Mucosa of descending colon (tissue), 3 donors: ENCODE measurements at places on chromosomes 5 and 9.

DNA sequence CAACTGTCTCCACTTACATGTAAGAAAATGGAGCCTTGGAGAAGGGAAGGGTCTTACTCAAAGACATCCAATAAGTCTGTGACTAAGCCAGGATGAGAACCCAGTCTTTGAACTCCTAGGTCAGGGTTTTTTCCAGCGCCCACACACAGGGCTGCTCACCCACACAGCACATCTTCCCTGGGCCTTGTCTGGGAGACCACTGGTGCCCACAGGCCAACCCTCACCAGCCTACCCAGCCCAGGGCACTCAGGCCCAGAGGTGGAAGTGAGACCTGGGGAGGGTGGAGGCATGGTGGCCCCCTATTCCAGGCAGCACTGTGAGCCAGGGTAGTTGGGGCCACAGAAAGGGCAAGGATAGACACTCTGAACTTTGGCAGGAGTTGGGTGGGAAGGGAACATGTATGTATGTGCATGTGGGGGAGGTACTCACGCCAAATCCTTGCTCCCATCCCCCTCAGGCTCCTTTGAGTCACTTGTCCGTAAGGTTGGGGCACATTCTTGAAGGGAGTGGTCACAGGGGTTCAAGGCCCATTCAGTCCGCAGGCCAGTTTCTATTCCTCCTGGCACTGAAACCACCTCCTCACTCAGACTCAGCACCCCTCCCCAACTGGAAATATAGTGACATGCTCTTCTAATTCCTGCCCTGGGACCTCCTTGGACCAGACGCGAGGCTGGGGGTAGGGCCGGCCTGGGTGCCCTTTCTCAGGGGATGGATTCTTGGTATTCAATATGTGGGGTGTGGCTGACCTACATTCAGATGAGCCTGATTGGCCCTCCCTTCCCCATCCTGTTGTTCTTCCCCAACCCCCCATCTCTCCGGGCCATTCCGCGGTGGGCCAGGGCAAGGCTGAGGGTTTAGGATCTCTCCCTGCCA, 2.9 kb upstream of the SLC4A9 start:
- DNase-seq: no peak

DNA sequence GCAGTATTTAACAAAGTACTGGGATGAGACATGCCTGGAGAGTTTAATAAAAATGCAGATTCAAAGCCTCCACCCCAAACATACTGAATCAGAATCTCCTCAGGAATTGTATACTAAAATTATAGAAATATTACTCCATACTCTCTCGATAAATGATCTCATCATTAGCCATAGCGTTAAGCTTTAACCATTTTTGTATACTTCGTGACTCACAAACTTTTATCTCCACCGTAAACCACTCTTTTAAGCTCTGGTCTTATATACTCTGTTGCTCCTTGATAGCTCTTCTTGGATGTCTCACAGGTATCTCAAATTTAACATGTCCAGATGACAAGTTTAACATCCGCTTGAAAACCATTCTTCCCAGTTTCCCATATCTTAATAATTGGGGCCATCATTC, 327.8 kb downstream of the ADGRV1 start:
- DNase-seq: no peak

DNA sequence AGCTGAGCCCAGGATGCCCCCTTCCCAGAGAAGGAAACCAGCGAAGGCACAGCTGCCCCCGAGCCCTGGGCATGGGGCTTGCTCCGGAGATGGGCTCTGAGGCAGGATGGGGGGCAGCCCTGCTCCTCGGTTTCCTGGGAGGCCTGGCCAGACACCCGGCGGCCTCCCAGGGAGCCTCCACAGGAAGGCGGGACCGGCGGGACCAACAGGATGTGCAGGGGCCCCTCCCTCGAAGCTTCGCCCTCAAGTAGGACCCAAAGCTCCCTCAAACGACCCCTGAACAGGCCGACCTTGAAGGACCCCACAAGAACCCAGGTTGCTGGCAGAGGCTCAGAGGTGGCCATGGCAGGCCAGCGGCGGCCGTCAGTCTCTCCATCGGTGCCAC, 11.7 kb downstream of the EXD3 start:
- DNase-seq: no peak

DNA sequence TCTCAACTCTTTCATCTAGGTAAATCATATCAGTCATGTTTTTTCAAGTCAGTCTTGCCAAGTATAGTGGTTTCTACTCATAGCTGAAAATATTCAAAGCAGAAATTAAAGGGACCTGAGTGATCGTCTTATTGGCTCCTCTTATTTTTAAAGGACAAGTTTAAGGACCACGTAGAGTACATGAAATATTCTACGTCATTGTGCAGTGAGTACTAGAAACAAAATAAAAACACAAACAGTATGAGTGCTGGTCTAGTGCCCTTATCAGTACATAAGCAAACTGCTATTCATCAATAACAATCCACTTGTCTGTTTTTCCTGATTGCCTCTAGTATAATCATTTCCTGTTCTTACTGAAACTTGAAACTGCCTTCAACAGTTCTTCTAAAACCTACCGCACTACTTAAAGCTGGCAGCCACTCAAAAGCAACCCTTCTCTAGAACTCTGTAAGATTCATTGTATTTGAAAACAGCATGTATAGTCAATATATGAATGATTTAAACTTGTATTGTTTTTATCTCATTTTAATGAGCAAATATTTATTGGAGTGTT, 853.7 kb downstream of the TAF11L14 start:
- DNase-seq: no peak

DNA sequence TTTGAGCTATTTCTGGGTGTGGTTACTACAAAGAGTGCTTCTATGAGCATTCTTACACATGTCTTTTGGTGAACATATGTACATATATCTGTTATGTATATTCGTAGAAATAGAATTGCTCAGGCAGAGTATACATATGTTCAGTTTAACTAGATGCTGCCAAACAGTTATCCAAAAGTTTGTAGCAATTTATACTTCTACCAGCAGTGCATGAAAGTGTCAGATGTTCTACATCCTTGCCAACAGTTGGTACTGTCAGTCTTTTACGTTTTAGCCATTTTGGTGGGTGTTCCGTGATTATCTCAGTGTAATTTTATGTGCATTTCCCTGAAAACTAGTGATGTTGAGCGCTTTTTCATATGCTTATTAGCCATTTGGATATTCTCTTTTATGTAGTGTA, 35.9 kb upstream of the DMRT2 start:
- DNase-seq: no peak

DNA sequence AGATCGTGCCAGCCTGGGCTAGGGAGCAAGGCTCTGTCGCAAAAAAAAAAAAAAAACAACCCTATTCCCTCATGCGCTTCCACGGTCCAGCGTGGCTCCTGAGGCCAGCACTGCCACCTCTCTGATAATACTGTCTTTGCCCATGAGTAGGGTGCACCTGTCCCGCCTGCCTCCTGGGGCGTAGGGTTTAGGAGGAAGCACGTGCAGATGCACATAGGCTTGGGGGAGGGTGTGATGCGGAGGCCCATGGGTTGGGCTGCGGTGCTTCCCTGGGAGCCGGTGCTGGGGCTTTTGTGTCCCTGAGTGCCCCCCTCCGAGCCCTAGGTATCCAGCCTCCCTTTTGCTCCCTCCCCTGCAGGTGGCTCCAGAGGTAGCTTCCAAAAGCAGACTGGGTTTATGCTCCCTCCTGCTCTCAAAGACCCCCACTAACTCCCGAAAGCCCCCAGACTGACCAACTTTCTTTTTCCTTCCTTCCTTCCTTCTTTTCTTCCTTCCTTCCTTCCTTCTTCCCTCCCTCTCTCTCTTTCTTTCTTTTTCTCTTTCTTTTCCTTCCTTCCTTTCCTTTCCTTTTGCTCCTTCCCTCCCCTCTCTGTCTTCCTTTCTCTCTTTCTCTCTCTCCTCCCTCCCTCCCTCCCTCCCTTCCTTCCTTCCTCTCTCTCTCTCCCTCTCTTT, 12.8 kb downstream of the FGFR4 start:
- peak; percentile 50 for DNase-seq

- DNase-seq: no peak
These were observed 36.4 kb downstream of the MTMR12 start for GRCh38 chr5:32276173-32276853.

DNA sequence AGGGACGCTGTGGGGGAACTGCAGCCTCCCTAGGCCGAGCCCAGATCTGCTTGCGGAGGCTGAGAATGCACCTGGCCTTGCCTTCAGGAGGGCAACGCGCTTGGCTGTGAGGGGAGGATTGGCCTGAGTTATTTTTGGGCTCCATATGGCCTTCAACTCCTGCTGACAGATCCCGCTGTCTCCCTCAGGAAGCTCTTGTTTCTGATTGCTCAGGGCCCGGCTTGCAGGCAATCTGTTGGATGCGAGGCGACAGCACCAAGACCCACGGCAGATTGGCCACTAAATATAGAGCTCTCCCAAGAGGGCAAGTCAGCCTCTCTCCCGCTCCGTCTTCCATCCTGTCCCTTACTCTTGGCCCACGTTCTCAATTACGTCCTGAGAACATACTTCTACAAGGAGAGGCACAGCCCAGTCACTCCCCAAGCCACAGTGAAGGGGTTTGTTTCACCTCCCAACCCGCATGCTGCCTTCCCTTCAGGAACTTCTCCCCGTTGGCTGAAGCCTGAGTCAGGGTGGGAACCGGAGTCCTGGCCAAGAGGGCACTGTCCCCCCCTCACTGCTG, 53.6 kb downstream of the RASGEF1C start:
- DNase-seq: no peak

GRCh38 chr5:118968925-118969375, 19.4 kb downstream of the DTWD2 start:
- DNase-seq: no peak

- DNase-seq: no peak
These were observed 297.6 kb downstream of the NTRK2 start for GRCh38 chr9:84966876-84967830.

GRCh38 chr9:129331772-129332500, 153.9 kb upstream of the IER5L start:
- DNase-seq: no peak

- no peak for DNase-seq
These were observed 211.9 kb downstream of the MEF2C start for GRCh38 chr5:88671106-88671504.

DNA sequence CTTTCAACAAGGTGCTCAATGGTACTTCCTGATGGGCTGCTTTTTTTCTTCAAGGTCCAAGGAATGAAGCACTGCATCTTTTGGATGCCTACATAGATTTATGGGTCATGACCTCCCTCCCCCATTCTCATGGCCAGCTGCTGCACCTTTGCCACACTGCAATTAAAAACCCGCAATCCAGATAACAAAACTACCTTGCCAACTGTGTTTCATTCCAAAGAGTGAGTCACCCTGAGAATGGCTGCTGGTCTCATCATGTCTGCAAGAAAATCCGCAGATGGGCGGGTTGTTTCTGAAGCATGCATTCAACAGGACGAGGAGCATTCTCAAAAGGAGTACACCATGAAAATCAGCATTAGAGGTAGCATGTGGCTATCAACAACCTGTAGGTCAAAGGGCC, 139.8 kb downstream of the ELAVL2 start:
- DNase-seq: no peak

DNA sequence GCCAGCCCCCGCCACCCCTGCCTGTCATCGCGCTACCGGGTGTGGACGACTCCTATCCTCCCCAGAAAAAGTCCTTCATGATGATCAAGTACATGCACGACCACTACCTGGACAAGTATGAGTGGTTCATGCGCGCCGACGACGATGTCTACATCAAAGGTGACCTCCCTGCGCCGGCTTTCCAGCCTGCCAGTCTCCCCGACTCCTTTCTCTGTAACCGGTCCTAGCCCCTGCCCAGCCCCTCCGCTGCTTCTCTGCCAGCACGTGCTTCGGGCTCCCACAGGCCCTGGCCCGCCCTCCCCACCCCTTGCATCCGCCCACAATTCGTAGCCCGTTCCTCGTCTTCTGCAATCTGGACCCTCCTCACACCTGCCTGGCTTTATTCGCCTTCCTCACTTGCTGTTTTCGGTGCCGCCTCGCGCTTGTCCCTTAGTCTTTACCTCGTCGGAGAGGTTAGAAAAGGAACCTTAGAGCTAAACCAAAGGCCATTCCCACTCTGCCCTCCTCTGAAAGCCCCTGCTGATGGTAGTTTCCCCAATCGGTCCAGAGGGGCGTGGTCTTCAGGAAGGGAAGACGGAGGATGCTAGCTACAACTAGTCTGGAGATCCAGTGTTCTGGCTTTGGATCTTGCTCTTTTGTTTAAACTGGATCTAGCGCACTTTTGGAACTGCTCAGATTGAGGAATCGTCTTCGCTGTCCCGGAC, 1.4 kb downstream of the CHSY3 start:
- DNase-seq: no peak

GRCh38 chr9:133692364-133692985, 45.7 kb downstream of the SARDH start:
- peak; percentile 38 for DNase-seq

DNA sequence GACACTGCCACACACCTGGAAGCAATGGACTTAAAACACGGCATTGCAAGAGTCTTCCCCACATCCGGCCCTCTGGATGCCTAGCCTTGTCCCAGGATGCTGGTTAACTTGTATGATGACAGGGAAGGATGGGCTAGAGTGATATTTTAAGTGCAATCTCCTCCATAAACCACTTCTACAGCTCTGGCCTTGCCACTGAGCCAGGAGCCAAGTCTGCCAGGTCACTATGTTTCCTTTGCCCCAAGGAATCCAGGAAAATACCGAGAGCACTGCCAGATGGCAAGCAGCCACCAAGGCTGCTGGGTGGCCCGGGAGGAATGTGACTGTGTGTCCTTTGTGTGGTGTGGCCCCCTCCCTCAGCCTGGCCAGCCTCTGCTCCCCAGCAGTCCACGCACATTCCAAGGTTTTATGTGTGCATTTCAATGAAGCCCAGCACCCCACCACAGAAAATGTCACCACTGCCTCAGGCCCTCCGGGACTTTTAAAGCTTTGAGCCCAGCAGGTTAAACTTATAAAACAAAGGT, 106.0 kb downstream of the FRMD3 start:
- DNase-seq: peak; percentile 79

- DNase-seq: no peak
These were observed 47.3 kb upstream of the STARD4 start for GRCh38 chr5:111559680-111560079.

GRCh38 chr5:60765019-60765709, 65.2 kb upstream of the DEPDC1B start:
- DNase-seq: no peak

GRCh38 chr5:150457121-150457520, 7.6 kb upstream of the RPS14 start:
- no peak for DNase-seq

- DNase-seq: peak; percentile 78
These were observed 41.5 kb upstream of the NOTCH1 start for GRCh38 chr9:136587145-136587943.

DNA sequence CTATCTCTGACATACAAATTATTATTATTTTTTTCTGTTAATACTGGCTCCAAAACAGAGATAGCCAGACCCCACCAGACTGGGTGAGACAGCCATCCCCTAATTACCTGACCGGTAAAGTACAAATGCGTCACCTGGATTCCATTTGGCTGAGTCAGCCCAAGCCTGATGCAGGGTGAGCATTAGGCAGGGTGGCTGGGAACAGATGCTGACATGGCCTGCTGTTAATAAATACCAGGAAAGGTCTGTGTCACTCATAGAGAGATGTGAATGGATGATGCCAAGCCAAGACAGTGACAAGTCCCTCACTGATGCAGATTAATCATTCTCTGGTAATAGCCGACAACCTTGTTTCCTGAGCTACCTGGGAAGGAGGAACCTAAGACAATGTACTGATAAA, 183.5 kb downstream of the TRIM32 start:
- no peak for DNase-seq
